ENCODE measurements at places on chromosomes 7 and 10.
A peak's percentile ranks its signal among the peaks of the same experiment; 100 is the strongest.

DNA sequence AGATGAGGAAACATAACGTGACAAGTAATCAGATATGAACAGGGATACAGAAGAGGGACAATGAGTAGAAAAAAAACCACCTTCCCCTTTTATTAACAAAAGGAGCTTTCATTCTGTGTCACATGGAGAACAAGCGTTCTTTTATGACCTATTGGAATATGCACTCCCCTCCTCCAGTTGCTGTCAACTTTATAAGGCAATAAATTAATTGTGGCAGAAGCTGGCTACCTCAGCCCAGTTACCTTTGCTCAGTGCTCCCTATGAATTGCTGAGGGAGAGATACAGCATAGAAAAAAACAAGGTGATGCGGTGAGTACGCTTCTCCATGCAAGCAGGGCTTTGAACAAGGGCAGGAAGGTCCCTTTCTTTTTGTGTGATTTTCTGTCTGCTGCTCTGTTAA, at the start of gene MGAM2:
MGAM2 (plus strand) TSS at position 220 of the 400 bp plus-strand sequence. CDS start 5,156 bp downstream, outside the sequence.
- DNase-seq = no peak

GRCh38 chr10:5465976-5466450, 33.4 kb downstream of the CALML5 start:
- no peak for DNase-seq

- no peak for DNase-seq
Measured at GRCh38 chr7:155496267-155497005, 38.5 kb downstream of the EN2 start.

DNA sequence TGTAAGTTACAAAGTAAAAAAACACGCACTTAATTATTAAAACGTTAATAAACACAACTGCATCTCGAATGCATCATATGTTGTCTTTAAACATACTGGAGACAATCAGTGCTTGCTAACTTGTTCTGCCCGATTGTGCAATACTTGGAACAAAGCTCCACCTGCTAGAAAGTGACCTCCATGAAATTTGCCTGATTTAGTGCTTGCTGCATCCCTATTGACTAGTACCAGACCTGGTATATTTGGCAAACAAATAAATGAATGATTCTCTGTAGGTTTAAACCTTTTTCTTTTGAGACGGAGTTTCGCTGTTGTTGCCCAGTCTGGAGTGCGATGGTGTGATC, 6.2 kb downstream of the BZW2 start:
- no peak for DNase-seq

GRCh38 chr7:128899392-128899791, 11.1 kb downstream of the KCP start:
- no peak for DNase-seq

- no peak for DNase-seq
Measured at GRCh38 chr10:5665373-5666007, 905 bp downstream of the ASB13 start.

GRCh38 chr7:82675396-82675795, 231.8 kb upstream of the CACNA2D1 start:
- DNase-seq = no peak

DNA sequence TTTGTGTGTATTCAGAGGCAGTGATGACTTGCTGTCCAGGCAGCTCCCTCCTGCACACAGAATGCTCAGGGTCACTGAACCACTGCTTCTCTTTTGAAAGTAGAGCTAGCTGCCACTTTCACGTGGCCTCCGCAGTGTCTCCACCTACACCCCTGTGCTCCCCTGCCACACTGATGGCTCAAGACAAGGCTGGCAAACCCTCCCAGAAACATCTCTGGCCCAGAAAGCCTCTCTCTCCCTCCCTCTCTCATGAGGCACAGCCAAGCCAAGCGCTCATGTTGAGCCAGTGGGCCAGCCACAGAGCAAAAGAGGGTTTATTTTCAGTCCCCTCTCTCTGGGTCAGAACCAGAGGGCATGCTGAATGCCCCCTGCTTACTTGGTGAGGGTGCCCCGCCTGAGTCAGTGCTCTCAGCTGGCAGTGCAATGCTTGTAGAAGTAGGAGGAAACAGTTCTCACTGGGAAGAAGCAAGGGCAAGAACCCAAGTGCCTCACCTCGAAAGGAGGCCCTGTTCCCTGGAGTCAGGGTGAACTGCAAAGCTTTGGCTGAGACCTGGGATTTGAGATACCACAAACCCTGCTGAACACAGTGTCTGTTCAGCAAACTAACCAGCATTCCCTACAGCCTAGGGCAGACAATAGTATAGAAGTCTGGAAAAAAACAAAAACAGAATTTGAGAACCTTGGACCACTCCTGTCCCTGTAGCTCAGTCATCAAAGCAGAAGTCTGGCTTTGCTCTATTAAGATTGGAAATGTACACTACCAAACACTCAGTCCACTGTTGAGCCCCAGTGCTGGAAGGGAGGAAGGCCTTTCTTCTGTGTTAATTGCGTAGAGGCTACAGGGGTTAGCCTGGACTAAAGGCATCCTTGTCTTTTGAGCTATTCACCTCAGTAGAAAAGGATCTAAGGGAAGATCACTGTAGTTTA, 15.8 kb downstream of the SCD start:
- no peak for DNase-seq

DNA sequence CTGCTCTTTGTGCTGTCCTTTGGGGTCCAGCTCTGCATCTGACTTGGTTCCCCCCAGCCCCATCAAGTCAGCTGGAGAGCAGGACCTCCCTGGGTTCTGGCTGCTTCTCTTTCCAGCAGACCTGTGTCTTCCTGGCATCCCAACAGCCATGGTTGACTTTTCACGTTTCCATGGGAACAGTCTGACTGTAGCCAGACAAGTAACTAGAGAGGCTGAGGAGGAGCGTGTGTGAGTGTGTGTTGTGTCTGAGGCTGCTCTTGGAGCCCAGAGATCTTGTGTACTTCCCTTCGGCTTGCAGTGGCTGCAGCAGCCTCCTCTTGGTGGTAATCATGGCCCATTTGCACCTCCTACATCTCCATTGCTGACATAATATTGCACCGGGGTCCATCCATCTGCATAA, 332.0 kb downstream of the RPS24 start:
- DNase-seq = no peak

DNA sequence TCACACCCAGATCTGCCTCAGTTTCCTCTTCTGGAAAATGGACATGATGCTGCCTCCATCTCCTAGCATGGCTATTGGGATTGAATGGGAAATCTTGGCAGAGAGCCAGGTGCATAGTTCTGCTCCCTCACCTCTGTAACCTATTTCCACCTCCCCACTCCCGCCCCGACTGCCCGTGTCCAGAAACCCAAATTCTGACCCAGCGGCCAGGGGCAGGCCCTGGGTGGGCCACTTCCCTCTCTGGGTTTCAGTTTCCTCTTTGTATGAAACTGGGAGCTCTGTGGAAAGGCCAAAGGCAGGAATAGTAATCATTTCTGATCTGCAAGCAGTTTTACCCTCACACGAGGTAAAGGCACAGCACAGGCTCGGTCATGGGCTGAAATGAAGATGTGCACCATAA, 74.1 kb upstream of the DUSP5 start:
- no peak for DNase-seq

DNA sequence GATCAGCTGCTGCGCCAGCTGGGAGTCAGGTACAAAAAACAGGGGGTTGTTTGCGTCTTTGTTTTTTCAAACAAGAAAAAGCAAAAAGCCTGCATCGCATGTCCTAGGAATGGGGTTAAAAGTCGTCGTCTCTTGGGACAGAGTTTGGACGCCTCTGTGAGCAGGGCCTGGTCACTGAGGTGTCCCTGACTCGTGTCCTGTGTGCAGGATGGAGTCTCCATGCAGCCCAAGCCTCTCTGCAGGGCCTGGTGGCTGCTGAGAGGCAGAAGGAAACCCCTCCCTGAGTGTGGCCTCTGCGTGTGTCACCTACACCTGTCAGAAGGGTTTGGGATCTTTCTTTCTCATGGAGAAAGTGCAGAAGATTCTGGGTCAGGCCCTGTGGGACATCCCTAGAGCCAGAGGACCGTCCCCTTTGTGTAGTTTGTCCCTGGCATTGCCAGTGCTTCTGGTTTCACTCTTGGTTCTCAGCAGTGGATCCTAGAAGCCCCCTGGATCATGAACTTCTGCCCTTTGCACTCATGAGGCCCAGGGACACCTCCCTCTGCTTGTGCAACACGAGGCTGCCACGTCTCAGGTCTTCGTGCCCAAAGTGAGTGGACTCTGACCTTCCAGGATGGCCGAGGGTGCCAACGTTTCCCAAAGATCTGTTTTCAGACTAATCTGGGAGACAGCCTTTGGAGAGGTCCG, 75.0 kb downstream of the PRKAG2 start:
- DNase-seq = no peak

- DNase-seq = no peak
Measured at GRCh38 chr7:28392289-28392688, 20.0 kb upstream of the CREB5 start.

DNA sequence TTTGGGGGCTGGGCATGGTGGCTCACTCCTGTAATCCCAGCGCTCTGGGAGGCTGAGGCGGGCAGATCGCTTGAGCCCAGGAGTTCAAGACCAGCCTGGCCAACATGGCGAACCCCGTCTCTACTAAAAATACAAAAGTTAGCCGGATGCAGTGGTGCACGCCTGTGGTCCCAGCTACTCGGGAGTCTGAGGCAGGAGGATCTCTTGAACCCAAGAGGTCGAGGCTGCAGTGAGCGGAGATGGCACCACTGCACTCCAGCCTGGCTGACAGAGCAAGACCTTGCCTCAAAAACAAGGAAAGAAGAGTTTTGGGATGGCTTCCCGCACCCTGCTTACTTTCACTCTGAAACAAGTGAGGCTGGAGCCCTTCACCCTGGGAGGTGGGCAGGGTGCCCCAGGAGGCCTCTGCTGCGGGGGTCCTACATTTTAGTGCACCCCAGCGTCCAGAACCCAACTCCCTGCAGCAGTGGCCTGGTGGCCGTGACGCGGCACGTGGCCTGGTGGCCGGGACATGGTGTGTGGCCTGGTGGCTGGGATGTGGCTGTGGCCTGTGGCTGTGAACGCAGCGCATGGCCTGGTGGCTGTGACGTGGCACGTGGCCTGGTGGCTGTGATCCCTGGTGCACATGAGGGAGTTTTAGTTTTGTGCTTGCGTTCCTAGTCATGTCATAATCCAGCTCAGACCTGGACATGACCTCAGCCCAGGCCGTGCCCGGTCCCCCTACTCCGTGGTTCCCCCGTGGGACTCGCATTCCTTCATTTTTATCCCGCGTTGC, 9.3 kb downstream of the KNDC1 start:
- DNase-seq = no peak

- DNase-seq = no peak
Measured at GRCh38 chr10:21673668-21674067, 139.6 kb downstream of the MLLT10 start.

DNA sequence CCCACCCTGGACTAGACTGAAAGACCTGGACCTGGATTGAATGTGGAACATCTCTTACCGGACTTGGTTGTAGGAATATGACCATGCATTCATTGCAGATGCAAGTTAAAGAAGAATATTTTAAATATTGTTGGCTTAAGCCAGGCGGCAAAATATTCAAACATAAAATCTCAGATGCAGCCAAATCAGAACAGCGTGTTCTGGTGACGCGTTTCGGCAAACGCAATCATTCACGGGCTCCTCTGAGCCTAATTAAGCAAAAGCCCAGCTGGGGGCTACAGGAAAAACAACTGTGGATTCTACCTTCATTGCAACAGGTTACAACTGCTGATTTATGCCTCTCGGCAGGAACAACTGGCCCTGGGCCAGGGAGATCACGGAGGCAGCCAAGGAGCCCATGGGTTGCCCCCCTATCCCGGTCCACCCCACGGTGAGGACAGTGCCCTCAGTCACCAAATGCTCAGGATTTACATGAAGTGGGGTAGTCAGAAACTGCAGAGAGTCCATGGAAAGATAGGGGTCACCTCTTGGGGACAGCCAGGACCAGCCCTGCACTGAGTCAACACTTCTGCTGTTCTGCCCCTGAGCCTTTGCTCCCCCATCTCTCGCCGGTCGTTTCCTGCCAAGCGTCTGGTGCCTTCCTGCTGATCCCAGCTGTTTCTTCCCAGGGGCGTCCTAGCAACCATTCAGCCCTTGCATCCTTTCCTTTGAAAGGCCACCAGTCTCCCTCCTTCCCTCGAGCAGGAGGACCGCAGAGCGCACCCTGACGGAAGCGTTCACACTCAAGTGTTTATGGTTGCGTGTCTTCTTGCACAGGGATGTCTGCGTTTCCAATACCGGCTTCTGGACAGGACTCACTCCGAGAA, 64.4 kb upstream of the SFMBT2 start:
- DNase-seq = no peak

GRCh38 chr7:27424231-27424630, 181.6 kb downstream of the EVX1 start:
- DNase-seq = no peak

- no peak for DNase-seq
Measured at GRCh38 chr10:69710008-69710888, 80.2 kb downstream of the FAM241B start.

GRCh38 chr7:156773966-156774365, 119.0 kb downstream of the LMBR1 start:
- peak; percentile 32 for DNase-seq

DNA sequence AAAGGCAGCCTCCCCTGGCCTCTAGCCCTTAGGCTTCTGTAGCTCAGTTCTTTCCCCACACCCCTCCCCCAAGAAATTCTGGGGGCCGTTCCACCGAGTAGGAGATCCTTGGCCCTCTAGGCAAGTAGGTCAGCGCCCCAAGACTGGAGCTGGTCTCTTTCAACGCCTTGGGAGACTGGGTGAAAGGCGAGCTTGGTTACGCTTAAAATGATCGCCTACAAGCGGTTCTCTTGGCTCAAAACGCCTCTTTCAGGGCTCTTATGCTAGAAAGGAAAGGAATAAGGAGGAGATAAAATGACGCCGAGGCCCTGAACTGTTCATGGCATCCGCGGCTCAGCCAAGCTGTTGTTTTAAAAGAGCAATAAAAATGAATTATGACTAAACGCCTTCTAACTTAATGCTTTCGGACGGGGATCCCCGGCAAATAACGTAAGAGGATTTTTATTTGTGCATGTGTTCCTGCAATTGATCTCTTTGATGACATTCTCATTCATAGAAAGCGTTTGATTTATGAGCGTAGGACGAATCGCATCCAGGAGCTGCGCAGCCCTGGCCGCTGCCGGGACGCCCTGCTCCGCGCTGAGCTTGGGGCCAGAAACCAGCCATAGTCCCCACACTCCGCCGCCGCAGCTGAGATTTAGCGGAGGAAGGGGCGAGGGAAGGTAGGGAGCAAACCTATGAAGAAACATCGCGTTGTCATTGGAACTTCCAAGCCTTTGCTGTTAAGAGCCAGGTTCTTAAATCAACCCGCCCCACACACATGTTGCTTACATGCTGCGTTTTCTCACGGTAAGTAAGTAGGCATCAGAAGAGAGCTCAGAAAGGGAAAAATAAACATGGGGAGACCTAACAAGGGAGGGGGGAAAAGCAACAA, 3.0 kb upstream of the HOXA1 start:
- DNase-seq = peak; percentile 77

DNA sequence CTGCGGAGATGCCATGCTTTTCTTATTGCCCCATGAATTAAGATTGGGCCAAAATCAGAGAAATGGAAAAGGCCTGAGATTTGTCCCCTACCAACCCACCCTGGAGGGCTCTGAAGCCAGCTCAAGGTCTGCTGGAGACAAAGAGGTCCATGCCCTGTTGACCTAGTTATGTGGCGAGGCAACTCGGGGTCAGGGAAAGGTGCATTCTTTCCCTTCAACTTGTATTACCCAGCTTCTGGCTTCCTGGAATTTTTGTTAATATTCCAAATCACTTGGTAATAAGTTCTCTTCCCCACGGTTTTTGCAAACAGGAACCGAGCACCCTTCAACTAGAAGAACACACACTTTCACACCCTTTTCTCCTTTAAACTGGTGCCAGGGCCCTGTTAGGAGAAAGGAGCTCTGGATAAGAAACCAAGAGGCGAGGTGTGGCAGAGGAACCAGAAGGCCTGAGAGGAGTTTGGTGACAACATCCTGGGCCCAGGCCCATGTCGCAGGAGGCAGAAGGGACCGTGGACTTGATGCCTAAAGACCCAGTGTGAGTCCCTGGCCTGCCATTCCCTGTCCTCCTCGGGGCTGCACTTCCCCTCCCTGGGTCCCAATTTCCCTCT, 12.5 kb upstream of the SFRP5 start:
- DNase-seq = no peak
